ENCODE measurements at places on chromosomes 6 and 20. TPM values are rescaled to one million over a fixed set of nuclear protein-coding genes. Genes with fewer than 3 reads are reported as not detected.

Gene GGTLC1
- total RNA-seq = not detected

Gene FOXQ1
- not detected for total RNA-seq

Gene SLC22A3
- 0.06 TPM for total RNA-seq

Gene CTSZ
- 52.5 TPM for total RNA-seq

Gene OR2H1
- not detected for total RNA-seq

Gene NR2E1
- total RNA-seq = 0.25 TPM

Gene OPRM1
- total RNA-seq = not detected

GRCh38 chr6:149028767-149029405 is 282.1 kb downstream of the UST start:
- DNase-seq = peak; percentile 88

GRCh38 chr6:149938571-149939355 is 3.1 kb upstream of the ULBP2 start:
- DNase-seq = no peak

GRCh38 chr6:5464099-5464885 is 203.0 kb downstream of the FARS2 start:
- no peak for DNase-seq

GRCh38 chr6:43846556-43846955 is 76.5 kb downstream of the VEGFA start:
- no peak for DNase-seq

- no peak for DNase-seq
These were observed at the start of gene SIRPB1 for GRCh38 chr20:1619861-1620444. Gene SIRPB1 (minus strand): TSS chr20:1620009. CDS start chr20:1619944, 65 bp downstream.

GRCh38 chr6:23826572-23826971 is 299.4 kb upstream of the NRSN1 start:
- no peak for DNase-seq

DNA sequence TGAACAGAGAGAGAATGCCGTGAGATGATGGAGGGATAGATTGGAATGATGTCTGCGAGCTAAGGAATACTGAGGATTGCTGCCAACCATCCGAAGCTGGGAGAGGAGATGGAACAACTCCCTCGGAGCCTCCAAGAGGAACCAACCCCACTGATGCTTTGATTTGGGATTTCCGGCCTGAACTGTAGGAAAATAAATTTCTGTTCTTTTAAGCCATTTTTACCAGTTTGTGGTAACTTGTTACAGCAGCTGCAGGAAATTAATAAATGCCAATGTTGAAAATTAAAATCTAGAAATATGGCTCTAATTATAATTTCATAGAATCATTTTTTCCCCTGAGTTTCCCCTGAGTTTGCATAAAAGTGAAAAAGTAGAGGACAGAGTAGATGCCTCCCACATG is 14.1 kb downstream of the LRRN4 start:
- DNase-seq = no peak
